ENCODE measurements at places on chromosomes 5 and 9.

GRCh38 chr9:121295662-121296191 is 27.8 kb downstream of the GSN start:
- DNase-seq: no peak

GRCh38 chr5:121987052-121987684 is 25.4 kb downstream of the SRFBP1 start:
- DNase-seq: no peak

DNA sequence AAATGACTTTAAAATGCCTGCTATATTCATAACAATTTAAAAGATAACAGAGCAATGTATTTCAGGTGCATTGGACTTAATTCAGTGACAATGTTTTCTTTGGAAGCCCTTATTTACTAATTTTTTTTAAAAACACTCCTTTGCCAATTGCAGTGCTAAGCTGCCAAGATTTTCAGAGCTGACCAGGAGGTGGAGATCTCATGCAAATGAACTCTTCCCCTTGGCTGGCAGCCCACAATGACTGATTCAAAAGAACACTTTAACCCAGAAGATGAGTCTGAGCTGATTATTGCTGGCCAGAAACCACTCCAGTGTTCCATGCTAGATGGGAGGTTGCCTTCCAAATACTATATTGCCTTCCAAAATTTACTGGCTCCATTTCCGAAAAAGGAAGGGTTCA is 128.3 kb upstream of the CCNH start:
- DNase-seq: no peak

- no peak for DNase-seq
Observed at GRCh38 chr5:113153512-113154097, 177.0 kb downstream of the DCP2 start.

DNA sequence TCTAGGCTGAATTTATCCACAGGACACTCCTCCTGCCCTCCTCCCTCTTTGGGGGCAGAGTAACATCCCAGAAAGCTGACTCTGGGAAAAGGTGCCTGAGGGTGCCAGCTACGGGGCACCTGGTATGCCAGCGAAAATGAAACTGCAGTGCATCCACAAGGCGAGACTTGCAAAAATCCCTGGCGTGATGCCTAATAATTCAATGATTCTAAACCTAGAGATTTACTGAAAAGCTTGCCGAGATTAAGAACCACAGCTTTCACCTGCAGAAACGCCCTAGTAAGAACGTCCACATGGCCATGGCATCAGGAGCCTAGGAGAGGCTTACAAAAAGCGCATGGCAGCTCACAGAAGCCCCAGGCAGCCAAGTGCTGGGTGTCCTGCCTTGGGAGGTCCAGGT is 20.9 kb downstream of the CCNJL start:
- no peak for DNase-seq

DNA sequence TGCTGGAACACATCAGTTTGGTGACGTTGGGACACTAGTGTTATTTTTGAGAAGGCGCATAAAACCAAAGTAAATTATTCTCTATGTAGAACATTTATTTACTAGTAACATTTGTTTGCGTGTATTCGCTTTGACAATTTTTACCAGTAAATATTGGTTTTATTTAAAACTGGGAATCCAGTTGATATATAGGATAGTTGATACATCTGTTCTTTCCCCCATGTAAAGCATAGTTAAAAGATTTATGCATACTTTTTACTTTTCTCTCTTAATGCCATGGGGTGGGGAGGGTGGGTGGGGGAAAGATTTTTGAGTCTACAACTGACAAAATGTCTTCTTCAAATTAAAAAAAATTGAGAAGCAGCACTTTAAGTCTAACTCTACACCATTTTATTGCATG is at the start of gene IGIP:
Gene IGIP, plus strand, starts transcription at position 301 of the 400 bp plus-strand sequence. CDS start 2,540 bp downstream, outside the sequence.
- no peak for DNase-seq

DNA sequence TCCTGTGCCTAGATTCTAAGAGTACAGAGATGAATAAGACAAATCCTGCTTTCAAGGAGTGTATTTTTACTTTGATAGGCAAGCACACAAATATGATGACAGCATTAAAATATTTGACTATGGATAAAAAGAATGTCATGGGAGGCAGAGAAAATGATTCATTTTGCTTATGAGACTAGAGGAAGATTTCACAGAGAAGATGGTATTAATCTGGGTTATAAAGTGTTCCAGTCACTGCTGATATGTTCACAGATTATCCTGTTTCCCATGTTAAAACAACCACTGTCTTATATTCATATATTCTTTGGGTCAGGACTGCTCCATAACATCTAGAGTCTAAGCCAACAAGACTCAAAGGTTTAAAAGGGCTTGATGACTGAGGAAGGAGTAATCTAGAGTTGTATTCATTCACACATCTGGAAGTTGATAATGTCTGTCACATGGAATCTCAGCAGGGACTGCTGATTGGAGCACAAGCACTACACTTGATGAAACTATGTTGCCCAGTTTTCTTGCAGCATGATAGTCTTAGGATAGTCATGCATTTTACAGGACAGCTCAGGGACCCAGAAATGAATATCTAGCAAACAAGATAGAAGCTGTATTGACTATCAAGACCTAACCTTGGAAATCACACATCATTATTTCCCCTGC is 79.3 kb downstream of the STARD4 start:
- DNase-seq: no peak

GRCh38 chr5:62956597-62956996 is 378.0 kb downstream of the LRRC70 start:
- no peak for DNase-seq

DNA sequence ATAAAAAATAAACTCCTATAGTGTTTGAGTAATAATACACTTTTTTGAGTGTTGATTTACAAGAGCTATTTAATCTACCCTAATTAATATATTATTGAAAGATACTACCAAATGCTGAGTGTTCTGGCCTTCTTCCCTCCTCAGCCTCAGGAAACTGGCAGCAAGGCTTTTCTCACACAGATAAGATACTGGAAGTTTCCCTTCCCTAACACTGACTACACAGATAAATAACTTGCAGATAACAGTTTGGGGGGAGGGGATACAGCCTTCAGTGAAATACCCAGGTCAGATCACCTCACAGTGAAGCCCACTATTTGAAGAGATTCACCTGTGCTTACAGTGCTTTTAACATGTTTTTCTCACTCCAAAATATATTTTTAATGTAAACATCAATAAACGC is 1.6 kb upstream of the NIPSNAP3A start:
- no peak for DNase-seq

- DNase-seq: no peak
Observed at GRCh38 chr5:31939151-31939550, 235.0 kb downstream of the GOLPH3 start.

DNA sequence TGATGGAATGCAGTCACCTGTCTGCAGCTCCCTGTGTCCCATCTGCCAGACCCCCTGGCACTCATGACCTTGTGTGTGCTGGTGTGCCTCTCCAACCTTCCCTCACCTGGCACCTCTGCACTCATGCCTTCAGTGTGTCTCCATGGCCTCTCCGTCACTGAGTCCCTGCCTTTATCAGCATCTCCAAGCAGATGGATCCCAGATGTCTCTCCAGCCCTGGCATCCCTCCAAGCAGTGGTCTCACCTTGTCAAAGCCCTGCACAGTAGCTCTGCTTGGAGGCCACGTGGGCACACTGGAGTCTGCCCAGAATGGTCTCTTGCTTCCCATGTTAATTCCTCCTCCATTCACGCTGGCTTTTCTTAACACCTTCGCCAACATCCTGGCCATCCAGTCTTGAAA is 84.8 kb downstream of the DAP start:
- DNase-seq: no peak

DNA sequence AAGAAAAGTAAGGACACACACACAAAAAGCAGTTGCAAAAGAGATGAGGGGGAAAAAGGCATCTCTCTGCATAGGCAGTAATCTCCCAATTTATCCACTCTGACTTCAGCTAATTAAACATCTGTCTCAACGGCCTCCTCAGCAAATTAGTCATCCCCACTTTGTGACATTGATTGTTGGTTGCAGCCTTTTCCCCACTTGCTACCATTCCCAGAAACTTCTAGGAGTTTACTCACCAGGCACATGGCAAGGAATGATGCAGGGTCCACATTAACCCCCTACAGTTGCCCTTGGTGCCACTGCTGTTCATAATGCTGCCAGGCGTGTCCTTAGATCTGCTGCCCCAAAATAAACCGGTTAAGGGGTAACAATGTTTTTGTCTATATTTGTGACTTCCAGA is 174.6 kb downstream of the MAPKAP1 start:
- no peak for DNase-seq

- no peak for DNase-seq
Observed at GRCh38 chr9:93237540-93237939, 53.6 kb downstream of the WNK2 start.
